GM20000 (cell line): ENCODE measurements at places on chromosomes 12 and 14.

GRCh38 chr12:120365675-120366340 lies 3.2 kb downstream of the MSI1 start:
- DNase-seq, result no peak

GRCh38 chr14:101239065-101239464 lies 322.2 kb upstream of the DIO3 start:
- DNase-seq, result no peak

GRCh38 chr12:118098401-118098800 lies 5.4 kb downstream of the VSIG10 start:
- no peak for DNase-seq

- no peak for DNase-seq
These were observed 797.6 kb upstream of the TMEM132C start for GRCh38 chr12:127469331-127469730.

- no peak for DNase-seq
These were observed 68.2 kb downstream of the SRGAP1 start for GRCh38 chr12:63912651-63913050.

GRCh38 chr14:85531587-85532373 lies 1.8 kb downstream of the FLRT2 start:
- peak; percentile 10 for DNase-seq

- DNase-seq, result no peak
These were observed 50.3 kb upstream of the SLC2A13 start for GRCh38 chr12:40156021-40156764.

DNA sequence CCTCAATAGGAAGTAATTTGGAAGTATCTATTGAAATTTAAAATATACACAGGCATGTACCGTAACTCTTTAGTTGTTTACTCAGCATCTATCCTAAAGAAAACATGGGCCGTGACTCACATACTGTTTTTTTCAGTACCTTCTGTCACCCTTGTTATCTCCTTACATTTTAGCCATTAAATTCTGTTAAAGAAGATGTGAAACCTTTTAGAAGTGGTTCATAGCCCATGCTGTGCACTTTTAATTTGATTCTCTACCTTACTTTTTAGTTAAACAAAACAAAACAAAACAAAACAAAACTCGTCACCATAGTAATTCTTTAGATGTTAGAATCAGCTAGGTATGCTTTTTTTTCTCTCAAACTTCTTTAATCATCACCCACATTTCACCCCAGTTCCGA lies 494.4 kb upstream of the RGS6 start:
- no peak for DNase-seq

- DNase-seq, result no peak
These were observed 194.4 kb upstream of the CRY1 start for GRCh38 chr12:107287436-107288413.

GRCh38 chr12:52522346-52523011 lies 2.3 kb upstream of the KRT5 start:
- no peak for DNase-seq

DNA sequence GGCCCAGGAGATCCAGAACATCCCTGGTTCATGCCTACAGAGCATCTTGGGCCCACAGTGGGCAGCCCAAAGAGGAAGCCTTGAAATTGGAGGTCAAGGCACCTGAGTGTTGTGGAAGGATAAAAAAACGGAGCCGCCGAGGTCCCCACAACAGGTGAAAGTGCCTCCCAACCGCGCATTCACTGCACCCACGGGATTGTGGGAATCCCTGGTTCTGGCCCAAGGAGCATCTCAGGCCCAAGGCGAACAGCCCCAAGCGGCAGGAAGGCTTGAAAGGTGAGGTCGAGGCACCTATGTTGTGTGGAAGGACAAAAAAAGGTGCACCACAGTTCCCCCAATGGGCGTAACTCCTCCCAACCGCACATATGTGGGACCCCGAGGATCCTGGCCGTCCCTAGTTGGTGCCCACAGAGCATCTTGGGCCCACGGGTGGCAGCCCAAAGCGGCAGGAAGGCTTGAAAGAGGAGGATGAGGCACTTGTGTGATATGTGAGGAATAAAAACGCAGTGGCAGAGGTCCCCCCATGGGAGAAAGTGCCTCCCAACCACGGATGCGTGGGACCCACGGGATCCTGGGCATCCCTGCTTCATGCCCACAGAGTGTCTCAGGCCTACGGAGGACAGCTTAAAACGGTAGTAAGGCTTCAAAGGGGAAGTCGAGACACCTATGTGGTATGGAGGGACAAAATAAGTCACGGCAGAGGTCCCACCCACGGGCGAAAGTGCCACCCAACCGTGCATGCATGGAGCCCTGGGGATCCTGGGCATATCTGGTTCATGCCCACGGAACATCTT lies 583.9 kb downstream of the ALG10 start:
- DNase-seq, result no peak

- no peak for DNase-seq
These were observed 1.9 kb downstream of the NT5DC3 start for GRCh38 chr12:103839103-103839502.

- no peak for DNase-seq
These were observed 110.5 kb downstream of the SCARB1 start for GRCh38 chr12:124753228-124753591.

DNA sequence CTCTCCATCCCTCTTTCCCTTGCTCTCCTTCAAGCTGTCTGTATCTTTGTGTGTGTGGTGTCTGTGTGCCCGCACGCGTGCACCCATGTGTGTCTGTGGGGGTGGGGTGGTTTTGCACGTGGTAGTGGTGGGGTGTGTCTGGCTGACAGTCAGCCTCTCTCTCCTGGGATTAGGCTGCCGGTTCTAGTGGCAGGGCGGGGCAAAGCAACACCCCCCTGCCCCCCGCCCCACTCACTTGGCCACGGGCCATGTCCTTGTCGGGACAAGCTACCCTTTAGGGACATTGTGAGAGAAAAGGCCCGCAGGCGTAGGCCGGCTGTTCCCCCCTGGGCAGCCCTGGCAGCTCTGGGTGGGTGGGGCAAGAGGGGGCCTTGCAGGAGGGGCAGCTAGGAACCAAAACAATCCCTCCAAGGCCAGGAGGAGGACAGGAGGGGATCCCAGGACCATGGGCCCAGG lies 182.6 kb downstream of the ALG10 start:
- no peak for DNase-seq

- DNase-seq, result no peak
These were observed 31.9 kb downstream of the IL31 start for GRCh38 chr12:122141911-122142725.

- DNase-seq, result no peak
These were observed 767 bp upstream of the CRY1 start for GRCh38 chr12:107094183-107094448.

- DNase-seq, result peak; percentile 49
These were observed 14.4 kb downstream of the CLSTN3 start for GRCh38 chr12:7144414-7145120.

DNA sequence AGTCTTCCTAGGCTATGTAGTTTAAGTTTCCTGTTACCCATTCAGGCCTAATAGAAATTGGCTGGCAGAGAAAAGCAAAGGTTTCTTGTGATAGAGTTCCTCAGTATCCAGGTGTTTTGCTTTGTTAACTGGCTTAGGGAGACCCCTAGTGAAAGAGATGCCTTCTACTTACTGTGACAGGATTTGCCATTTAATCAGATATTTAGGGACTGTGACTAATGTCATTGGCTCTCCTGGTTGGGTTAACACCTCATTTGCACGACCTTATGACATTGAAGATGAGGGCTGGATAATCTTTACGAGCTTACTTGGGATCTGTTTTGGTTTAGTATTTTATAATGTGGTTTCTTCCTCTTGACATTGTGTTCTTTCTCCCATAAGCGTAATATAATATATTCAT lies 5.8 kb downstream of the MON2 start:
- DNase-seq, result no peak

DNA sequence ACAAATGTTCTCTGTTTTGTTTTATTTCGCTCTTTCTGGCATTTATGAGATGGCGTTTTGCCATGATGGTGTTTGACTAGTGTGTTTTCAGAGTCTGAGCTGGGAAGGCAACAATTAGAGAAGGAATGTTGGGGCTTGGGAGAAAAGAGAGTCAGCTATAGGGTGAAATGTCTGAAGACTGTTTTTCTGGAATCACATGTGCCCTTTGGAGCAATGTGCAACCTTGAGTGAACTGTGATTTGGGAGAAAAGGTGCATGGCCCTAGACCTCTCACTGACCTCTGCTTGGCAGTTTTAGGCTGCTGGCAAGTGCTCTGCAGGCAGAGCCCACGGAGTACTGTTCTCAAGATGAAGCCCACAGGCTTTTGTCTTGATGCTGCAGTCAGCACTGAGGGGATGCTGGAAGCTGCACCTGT lies 379.9 kb upstream of the PDE3A start:
- DNase-seq, result no peak

GRCh38 chr12:79143803-79144202 lies 279.2 kb downstream of the SYT1 start:
- no peak for DNase-seq

GRCh38 chr14:35352274-35353233 lies 52.0 kb downstream of the NFKBIA start:
- DNase-seq, result no peak

DNA sequence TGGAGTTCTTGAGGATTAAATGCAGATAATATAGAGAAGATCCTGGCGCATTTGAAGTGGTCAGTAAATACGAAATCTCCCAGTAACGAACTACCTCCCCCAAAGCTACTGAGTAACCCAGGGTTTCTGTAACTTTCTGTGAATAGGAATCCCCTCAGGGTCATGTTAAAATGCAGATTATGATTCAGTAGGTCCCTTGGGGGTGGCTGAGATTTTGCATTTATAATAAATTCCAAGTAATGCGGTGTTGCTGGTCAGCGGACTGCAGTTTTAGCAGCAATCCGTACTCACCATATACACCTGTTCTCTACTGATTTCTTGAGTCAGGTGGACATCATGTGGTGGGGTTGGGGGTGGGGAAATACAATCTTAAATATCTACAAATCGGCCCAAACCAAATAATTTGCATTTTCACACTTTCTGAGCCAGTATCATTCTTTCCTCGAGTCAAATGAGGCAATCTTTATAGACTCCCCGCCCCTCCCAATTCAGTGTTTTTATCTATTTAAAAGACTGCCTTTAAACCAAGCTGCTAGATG lies 868 bp downstream of the SPATA7 start:
- no peak for DNase-seq

DNA sequence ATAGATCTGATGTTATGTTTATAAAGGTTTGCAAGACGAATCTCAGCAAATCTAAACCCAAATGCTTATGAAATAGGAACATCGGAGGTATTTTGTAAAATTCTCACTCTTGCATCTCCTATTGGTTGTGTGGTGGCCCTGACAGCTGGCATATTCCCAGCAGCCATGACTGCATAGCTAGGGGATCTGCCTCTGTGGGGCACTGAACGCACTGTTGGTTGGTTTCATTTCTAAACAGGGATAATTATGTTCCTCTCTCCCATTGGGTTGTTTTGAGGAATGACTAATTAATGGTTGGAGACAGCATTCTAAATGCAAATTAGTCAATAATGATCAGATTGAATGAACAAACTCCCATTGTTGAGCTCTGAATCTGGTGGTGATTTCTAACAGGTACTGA lies 2.7 kb upstream of the BEST3 start:
- DNase-seq, result no peak

- no peak for DNase-seq
These were observed 324.2 kb upstream of the FAR2 start for GRCh38 chr12:28824849-28825248.

DNA sequence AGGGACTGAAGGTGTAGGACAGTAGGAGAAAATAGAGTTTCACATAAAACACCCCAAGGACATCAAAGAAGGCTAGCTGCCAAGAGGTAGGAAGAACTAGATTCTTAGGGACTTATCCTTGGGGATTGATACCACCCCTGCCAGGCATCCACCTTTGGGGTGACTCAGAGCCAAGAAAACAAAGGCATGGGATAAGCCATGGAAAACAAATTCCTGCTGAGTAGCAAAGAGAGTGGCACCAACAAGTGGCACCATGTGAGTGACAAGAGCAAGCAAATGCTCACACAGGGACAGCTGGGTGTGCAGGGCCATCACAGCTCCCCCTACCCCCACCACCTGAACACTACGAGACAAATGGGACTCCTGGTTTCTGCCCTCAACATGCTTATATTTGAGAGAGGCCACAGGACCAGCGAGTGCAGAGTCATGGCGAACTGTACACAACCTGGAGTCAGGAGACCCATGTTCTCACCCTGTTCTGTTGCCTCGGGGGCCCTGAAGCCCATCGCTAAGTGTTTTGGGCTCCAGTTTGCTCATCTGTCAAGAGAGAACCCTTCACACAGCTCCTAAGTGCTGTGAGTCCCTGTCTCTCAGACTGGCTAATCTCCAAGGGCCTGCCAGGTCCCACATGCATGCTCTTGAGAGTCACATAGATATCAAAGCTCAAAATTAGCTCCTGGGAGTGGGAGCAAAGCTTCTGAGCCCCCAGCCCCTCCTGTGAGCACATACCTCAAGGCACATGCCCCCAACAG lies 91.9 kb downstream of the DPF3 start:
- no peak for DNase-seq

DNA sequence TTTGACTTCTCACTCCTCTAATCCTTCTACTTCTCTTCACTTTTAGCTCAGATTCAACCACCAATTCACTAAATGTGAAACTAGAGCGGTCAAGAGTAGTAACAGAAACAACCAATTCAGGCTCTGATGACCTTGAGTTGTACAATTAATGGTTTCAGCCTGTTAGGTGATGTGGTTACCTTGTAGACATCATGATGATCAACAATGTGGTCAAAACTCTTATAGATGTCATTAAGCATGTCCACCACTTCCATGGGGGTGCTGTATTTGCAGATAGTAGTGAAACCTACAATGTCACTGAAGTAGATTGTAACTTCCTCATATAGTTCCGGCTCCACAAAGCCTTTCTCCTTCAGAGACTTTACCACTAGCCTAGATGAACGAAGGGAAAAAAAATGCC lies 54.1 kb upstream of the PLBD1 start:
- DNase-seq, result peak; percentile 29

DNA sequence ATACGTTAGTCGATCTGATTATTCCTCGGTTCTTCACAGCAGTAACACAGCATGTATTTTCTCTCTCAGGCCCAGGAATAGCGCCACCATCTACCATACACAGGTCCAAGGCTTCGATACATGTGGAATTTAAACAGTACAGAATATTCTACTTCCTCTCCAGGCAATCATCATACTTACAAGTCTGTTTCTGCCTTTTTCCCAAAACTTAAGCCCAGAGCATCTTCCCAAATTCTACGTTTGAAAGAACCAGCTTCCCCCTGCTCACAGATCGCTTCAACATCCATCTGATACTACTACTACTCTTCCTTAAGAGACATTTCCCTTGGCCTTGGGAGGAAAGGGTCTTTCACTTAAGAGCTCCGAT lies 626 bp downstream of the TXNDC16 start:
- DNase-seq, result peak; percentile 14

GRCh38 chr12:71710276-71711125 lies 24.6 kb downstream of the TMEM19 start:
- DNase-seq, result no peak

- DNase-seq, result no peak
These were observed 136.1 kb downstream of the ANO2 start for GRCh38 chr12:5808981-5809380.
